ENCODE measurements at places on chromosomes 12 and 14. TPM values are rescaled to one million over a fixed set of nuclear protein-coding genes. Genes with fewer than 3 reads are reported as not detected.

PRPH gene
- 1.6 TPM for total RNA-seq

PLA2G1B gene
- total RNA-seq, result not detected

PTCSC3 gene
- total RNA-seq, result not detected

TAS2R20 gene
- total RNA-seq, result not detected

ATL1 gene
- total RNA-seq, result 4.8 TPM

RASSF3 gene
- total RNA-seq, result 34.9 TPM

MAP3K9 gene
- total RNA-seq, result 4.7 TPM

PROX2 gene
- not detected for total RNA-seq

CAPZA3 gene
- total RNA-seq, result not detected

RPS6KL1 gene
- total RNA-seq, result 0.50 TPM

KERA gene
- not detected for total RNA-seq

MYO1H gene
- total RNA-seq, result not detected

CLEC2D gene
- total RNA-seq, result 0.83 TPM

DTX1 gene
- total RNA-seq, result 0.32 TPM

DPY19L2 gene
- 1.7 TPM for total RNA-seq

PLCZ1 gene
- total RNA-seq, result not detected

NOPCHAP1 gene
- total RNA-seq, result 37.2 TPM

ZNF10 gene
- total RNA-seq, result 1.7 TPM

ADAM21 gene
- total RNA-seq, result not detected

FAM234B gene
- total RNA-seq, result 4.1 TPM

KRT80 gene
- 58.9 TPM for total RNA-seq

Data from A549 treated with CpdA at 1 μM for 4 hours (cell line).